ENCODE measurements at places on chromosomes 4 and X.

DNA sequence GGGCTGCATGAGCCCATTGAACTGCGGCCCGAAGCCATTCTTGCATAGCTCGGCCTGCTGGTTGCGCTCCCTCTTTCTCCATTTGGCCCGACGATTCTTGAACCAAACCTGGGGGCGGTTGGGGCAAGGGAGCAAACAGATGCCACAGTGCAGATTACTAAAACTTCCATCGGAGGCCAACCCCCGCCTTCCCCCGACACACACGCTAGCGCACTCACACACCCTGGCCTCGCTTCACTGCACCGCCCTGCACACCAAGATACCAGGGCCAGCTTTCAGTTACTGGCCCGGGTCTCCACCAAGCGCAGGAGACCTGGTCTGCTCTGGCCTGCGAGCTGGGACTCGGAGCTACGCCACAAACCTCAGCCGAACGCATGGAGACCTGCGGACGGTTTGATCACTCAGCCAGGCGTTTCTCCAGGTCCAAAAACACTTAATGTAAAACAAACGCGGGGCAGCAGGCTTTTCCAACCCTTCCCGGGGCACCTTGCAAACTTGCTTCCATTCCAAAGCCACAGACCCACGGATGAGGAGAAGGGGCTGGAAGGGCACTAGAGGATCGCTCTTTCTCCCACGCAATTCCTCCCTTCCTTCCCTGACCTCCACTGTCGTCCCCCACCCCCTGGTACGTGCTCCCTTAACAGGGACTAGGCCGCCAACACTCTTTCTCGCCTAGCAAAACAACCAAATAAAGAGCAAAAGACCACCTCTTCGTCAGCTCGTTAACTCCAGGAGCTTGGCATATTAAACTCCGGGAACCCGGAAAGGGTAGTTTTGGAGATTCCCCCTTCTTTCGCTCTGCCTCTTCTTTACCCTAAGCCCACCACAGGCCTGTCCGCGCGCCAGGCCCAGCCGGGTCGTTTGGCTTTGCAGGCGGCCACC lies 4.1 kb downstream of the PITX2 start:
- DNase-seq = no peak

DNA sequence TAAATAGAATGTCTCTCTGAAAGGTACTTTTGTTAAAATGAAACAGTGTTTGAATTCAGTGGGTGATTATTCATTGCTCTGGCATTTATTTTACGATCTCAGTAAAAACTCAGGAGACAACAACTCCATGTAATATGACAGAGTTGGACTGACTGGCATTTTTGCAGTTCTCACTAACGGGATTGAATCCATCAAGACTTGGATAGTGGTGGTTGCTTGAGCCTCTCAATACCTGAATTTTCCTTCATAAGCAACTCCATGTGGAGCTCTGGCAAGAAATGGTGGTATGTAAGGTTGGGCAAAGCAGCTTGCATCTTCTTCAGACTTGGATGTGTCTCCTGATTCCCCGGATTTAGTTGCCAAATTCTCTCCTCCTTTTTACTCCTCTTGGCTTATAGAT lies 72.7 kb downstream of the FRMPD4 start:
- no peak for DNase-seq

DNA sequence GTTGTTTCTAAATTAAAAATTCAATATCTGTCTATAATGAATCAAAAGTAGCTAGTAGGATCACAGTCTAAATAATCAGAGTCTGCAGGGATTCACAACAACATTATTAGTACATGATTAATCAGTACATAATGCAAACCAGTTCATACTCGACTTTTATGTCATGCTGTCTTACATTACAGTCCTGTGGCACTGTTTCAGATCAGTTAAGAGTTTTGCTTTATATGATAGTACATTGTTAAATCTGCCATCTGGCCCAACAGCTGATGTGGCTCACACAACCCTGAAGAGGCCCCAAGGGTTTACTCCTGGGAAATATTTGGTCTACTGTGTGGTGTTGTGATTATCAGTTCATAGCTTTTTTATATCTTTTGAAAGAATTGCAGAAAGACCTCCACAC lies 247.1 kb upstream of the ETNPPL start:
- no peak for DNase-seq

GRCh38 chr4:95594013-95594412 lies 45.2 kb upstream of the UNC5C start:
- DNase-seq = no peak

DNA sequence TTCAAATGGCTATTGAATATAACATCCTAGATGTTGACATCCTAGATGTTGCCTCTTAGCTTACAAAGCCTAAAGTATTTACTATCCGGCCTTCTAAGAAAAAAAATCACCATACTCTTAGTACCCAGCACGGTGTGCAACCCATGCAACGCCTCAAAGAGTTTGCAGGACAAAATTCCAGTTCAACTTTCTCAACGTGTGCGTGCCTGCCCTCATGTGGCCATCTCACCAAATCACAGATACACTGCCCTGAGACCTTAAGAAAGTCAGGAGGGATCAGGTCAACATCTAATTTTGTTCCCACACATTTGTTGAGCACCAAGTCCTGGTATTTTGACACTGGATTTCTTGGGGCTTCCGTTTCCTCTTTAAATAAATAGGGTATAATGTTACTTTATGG lies 68.3 kb downstream of the CRMP1 start:
- peak; percentile 6 for DNase-seq

DNA sequence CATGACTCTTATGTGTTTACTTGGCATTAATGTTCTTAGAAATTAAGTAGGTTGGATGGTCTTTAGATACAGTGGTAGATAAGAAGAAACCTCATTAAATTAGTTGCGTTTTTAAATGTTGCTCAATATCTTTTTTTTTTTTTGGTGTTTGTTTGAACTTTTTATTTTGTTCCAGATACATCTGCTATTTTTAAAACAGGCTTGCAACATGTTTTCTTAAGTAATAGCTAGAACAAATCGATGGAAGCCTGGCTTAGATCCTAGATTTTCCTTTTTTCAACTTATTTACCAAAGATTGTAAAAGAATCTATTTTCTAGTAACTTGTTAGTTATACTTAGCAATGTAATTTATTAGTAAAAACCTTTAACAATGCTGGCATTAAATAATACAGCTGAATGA lies 9.3 kb downstream of the CNKSR2 start:
- no peak for DNase-seq

GRCh38 chrX:265502-265901 lies 15.7 kb upstream of the PLCXD1 start:
- no peak for DNase-seq

DNA sequence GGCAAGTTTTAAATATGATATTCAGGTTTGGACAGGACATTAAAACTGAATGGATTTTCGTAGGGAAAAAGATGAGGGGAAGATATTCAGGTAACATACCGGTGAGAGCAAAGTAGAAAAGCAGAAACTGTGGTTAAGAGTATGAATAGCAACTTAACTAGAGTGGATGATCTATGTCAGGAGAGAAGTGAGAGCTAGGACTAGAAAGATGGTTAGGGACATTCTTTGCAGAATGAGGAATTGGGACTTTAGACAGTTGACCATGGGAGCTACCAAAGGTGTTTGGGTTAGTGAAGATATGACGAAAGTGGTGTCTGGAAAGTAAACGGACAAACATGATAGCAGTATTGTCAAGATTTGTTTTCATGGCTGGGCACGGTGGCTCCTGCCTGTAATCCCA lies 45.2 kb downstream of the ANXA5 start:
- no peak for DNase-seq

DNA sequence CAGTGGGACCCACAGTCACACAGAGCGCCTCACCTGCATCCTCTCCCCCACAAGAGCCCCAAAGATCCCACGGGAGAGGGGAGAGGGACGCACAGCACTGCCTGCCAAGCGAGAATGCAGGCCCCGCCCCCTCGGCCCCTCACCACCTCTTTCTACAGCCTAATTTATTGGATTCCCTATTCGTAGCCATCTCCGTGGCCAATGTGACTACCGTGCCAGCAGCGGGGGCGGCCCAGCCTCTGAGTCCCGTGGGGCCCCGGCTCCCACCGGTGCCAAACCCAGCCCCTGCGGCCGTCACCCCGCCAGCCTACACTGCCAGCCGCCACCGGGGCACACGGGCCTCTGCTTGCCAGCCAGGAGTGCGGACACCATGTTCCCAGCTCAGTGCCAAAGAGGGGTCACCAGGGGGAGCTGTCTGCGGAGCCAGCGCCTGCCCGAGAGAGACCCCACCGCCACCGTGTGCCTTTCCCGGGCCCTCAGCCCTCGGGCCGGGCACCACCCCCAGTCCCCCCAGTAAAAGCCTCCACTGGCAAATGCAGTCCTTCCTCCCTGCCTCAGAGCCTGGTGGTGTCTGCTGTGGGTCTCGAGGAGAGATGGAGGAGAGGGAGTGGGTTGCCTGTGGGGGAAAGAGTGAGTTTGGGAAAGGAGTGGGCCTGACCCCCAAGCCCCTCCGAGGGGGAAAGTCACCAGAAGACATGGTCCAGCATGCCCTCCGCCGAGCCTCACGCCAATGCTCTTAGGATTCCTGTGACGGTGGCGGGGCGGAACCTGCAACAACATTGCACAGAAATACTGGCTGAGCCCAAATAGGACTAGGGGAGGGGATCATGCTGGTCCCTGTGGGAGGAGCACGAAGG lies 19.6 kb upstream of the PLXNB3 start:
- no peak for DNase-seq

DNA sequence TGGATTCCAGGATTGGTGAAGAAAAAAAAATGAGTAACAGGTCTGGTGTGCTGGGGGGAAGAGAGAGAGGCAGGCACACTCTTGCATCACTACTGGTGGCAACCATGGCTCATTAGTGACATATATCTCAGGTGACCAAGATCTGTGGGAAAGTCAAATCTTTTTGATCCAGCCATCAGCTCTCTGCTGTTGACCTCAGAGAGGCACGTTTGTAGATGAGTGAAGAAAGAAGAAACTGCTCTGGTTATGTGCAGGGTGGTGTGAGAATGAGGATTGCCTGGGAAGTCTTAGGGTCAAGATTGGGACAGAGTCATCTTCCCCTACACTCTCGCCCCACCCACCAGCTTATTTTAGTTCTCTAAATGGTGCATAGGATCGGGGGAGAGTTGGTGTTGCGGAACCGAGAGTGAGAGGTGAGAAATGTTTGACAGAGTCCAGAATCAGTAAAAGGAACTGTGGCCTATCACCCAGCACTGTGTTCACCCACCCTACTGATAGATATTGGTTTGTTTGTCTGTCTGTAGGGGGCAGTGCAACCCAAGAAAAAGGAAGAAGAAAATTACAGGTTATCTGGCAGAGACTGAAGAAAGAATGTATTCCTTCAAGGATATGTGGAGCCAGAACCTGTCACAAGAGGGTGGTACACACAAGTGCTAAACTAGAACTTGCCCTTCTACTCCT lies 21.9 kb downstream of the ARMCX6 start:
- DNase-seq = peak; percentile 23

DNA sequence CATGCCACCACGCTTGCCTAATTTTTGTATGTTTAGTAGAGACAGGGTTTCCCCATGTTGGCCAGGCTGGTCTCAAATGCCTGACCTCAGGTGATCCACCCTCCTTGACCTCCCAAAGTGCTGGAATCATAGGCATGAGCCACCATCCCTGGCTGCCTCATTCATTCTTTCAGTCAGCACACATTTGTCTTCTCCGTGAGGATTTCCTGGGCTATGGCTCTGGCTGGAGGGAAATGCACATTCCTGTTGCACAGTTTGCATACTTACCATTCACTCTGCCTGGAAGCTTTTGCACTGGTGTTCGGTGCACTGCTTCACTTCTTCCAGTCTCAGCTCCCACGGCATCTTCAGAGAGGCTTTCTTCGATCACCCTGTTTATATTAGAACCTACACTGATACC lies 267.8 kb downstream of the STIM2 start:
- DNase-seq = no peak

DNA sequence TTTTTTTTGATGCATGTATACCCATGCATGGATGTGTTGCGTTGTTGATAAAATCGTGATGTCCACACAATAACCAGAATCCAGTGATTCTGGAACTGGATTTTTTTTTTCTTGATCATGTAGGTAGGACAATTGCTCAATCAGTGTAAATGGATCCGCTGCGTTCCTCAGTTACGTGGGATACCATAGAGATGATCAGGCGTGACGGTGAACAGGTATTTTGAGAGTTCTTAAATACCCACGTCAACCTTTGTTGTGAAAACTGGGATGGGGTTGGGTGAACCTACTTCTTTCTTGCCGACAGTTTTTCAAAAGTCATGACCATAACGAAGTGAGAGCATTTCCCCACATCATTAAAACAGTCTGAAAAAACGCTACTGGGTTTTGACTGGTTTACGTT lies 913 bp upstream of the SMIM10L2A start:
- DNase-seq = no peak

DNA sequence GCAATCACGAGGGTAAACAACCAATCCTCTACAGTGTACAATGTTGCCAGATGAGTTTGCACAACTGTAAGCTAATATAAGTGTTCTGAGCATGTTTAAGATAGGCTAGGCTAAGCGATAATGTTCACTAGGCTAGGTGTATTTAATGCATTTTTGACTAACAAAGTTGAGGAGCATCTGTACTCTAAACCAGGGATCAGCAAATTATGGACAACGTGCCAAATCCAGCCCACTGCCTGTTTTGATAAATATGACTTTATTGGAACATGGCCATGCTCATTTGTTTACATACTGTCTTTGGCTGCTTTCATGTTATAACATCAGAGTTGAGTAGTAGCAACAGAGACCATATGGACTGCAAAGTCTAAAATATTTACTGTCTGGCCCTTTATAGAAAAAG lies 46.3 kb upstream of the ARHGEF6 start:
- no peak for DNase-seq

GRCh38 chr4:80540785-80541469 lies 205.4 kb downstream of the CFAP299 start:
- no peak for DNase-seq

GRCh38 chrX:112058766-112059165 lies 23.8 kb downstream of the TRPC5 start:
- DNase-seq = no peak

DNA sequence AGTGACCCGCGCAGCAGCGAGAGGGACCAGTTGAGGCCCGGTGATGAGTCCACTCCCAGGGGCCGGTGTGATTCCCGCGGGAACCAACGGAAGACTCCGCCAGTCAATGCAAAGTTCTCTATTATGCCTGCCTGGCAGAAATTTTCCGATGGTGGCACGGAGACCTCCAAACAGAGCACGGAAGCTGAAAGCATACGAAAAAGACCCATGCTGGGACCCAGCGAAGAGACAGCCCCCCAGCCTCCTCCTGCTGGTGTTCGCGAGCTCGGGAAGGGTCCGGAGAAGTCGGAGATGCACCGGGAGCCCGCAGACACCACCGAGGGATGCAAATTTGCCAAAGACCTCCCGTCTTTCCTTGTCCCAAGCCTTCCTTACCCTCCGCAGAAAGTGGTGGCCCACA lies 71.7 kb downstream of the AASDH start:
- DNase-seq = no peak

DNA sequence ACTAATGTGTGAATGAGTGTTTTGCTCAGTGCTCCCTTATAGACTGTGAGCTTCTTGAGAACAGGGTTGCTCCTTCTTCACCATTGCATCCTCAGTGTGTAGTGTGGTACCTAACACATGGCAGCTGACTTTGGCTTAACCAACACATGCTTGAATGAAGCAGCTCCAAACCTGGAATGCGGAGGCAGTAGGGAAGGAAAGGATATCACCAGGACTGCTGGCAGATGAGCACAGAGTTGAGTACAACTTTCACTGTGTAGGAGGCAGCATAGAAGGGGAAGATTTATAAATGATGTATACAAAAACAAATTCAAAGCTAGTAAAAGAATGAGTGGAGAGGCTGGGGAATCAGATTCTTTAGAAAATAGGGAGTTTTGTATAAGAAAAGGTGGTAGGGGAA lies 174.3 kb downstream of the SLIT2 start:
- DNase-seq = no peak
